ENCODE measurements at places on chromosomes 2 and 18. TPM values are rescaled to one million over a fixed set of nuclear protein-coding genes. Genes with fewer than 3 reads are reported as not detected.

Gene RNASEH1
- total RNA-seq, result 23.1 TPM

Gene AQP12B
- total RNA-seq, result not detected

Gene GALNT3
- 6.8 TPM for total RNA-seq

Gene SCN1A
- 10.5 TPM for total RNA-seq

Gene CREG2
- 2.8 TPM for total RNA-seq

Gene NAT8
- total RNA-seq, result not detected

Gene VIL1
- total RNA-seq, result not detected

Gene C18orf54
- 11.0 TPM for total RNA-seq

Gene CPLX4
- total RNA-seq, result 46.1 TPM

Gene KHK
- total RNA-seq, result 2.5 TPM

Gene C2orf78
- total RNA-seq, result not detected

Gene TUBB8B
- not detected for total RNA-seq

Gene IL1A
- not detected for total RNA-seq

Gene TTR
- 86.6 TPM for total RNA-seq

Gene DOK6
- total RNA-seq, result 43.5 TPM

Gene COPS9
- 39.4 TPM for total RNA-seq

Gene FAHD2A
- 27.9 TPM for total RNA-seq

Gene RBM43
- total RNA-seq, result 12.1 TPM

Gene KCNG2
- 1.9 TPM for total RNA-seq

Gene CHRNG
- 2.0 TPM for total RNA-seq

Gene SIX3
- 35.2 TPM for total RNA-seq

Gene PAX3
- 5.7 TPM for total RNA-seq

Gene DLGAP1
- 25.9 TPM for total RNA-seq

Gene ESPNL
- total RNA-seq, result 1.2 TPM

Gene VAMP8
- 8.5 TPM for total RNA-seq

Gene HOXD12
- not detected for total RNA-seq

Gene SULT1C2
- total RNA-seq, result 3.9 TPM

Gene ANKRD30B
- total RNA-seq, result not detected

Gene SOX11
- total RNA-seq, result 58.1 TPM

Gene SPP2
- total RNA-seq, result not detected
